ENCODE measurements at places on chromosomes 6 and 20.

GRCh38 chr20:62897666-62898065 is 28.6 kb downstream of the DIDO1 start:
- DNase-seq, result no peak

DNA sequence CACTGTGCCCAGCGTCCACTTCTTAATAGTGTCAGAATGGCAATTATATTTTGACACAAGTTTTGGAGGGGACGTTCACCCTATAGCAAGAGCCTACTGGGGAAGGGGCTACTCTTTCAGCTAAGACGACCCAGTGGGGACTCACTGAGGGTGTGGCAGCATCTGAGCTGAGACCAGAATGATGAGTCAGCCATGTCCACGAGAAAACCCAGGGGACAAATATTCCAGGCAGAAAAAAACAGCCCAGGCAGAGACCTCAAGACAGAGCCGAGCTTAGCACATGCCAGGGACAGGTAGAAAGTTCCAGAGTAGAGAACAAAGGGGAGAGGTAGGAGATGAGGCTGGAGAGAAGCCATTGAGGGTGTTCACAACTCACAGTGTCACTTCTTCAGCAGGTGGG is 11.2 kb downstream of the CNBD2 start:
- no peak for DNase-seq

DNA sequence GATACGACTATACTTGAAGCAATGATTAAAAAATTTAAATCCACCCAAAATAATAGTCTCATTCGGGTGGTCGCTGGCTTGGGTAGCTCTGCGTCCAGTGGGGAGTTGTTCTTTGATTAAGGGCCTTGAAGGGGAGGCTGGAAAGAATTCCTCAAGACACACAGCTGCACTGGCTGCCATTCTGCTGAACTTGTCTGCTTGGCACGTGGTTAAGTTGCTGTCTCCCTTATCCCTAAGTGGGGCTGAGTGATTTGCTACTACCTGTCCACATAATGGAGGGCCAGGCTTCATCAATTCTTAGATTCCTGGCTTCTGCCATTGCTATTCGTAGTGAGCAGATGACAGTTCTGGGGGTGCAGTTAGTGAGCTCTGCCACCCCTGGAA is 98.5 kb downstream of the GMPR start:
- no peak for DNase-seq

DNA sequence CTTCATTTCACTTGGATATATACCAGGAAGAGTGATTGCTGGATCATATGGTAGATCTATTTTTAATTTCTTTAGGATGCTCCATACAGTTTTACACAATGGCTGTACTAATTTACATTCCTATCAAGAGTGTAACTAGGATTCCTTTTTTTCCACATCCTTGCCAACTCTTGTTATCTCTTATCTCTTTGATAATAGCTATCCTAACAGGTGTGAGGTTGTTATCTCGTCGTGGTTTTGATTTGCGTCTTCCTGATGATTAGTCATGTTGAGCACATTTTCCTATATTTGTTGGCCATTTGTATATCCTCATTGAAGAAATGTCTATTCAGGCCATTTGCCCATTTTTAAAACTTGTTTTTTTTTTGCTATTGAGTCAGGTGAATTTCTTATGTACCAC is 552.4 kb downstream of the RFPL4B start:
- DNase-seq, result no peak

DNA sequence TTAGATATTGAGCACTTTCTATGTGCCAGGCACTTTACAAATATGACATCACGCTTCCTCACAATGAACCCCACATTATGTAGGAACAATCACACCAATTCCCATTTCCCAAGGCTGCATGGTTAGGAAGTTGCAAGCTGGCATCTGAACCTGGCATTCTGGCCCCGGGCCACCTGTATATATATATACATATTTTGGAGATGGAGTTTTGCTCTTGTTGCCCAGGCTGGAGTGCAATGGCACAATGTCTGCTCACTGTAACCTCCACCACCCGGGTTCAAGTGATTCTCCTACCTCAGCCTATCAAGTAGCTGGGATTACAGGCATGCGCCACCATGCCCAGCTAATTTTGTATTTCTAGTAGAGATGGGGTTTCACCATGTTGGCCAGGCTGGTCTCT is 30.4 kb downstream of the SRC start:
- DNase-seq, result no peak

- no peak for DNase-seq
Measured at GRCh38 chr20:9401371-9401770, 113.0 kb upstream of the LAMP5 start.

DNA sequence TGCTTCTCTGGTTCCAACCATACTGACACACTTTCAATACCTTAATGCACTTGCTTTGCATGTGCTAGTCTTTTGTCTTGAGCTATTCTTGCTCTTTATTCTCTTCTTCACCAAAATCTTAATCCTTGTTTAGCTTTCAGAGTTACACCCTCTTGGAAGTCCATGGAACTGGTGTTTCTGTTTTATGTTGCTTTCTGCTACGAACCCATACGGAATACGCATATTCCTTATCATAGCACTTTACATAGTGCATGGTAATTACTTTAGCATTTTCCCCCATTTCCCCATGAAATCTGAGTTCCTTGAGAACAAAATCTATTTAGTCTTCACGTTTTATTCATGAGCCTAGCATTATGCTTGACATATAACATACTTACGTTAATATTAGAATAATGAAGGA is 270.9 kb downstream of the NKAIN2 start:
- DNase-seq, result no peak

DNA sequence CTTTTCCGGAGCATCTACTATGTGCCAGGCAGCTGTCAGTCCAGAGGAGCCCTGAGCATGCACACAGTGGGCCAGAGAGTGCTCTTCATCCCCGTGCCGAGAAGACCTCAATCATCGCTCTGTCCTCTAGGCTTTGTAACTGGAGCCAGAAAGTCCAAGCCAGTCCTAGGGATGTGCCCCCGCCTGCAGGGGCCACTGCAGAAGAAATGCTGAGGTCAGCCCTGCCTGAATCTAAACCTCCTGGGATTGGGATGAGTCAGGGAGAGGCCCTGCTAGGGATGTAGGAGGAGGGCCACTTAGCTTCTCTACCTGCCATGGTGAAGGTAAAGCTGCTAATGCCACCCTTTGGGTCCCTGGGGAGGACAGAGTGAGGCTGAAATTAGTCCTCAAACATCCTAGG is 146.8 kb downstream of the CDC5L start:
- no peak for DNase-seq

DNA sequence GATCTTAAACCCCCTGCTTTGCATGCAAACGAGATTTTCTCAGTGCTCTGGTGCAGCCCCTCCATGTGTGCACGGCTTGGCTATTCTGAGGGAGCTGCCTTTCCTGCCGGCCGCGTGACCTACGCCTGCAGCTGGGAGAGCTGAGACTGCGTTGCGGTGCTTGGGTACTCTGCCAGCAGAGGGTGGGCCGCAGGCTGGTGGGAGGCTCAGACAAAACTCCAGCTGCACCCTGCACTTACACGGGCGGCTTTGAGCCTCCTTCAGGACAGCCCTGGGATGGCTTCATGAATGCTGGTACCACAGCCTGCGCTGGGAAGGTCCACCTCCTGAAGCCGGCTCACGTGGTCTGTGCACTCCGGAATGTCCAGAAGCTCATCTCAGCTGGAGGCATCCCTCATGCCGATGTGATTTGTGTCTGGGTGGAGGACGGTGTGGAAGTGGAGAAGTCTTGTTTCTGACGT is 223.7 kb downstream of the DLL1 start:
- no peak for DNase-seq

DNA sequence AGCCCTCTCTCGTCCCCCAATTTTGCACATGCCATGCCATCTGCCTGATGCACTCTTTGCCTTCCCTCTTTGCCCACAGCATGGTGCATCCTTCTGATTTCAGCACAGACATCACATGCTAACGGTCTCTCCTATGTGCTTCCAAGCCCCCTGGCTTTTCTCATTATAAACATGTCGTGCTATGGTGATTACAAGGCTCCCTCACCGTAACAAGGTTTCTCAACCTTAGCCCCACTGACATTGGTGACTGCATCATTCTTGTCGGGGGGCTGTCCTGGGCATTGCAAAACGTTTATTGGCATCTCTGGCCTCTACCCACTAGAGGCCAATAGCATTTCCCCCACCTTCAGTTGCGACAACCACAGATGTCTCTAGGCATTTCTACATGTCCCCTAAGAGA is 187.2 kb downstream of the TFAP2C start:
- no peak for DNase-seq

- DNase-seq, result no peak
Measured at GRCh38 chr6:104527761-104528415, 331.8 kb downstream of the HACE1 start.

- no peak for DNase-seq
Measured at GRCh38 chr6:129593233-129593564, 116.8 kb downstream of the ARHGAP18 start.

GRCh38 chr6:154605178-154605881 is 94.8 kb upstream of the CNKSR3 start:
- no peak for DNase-seq

DNA sequence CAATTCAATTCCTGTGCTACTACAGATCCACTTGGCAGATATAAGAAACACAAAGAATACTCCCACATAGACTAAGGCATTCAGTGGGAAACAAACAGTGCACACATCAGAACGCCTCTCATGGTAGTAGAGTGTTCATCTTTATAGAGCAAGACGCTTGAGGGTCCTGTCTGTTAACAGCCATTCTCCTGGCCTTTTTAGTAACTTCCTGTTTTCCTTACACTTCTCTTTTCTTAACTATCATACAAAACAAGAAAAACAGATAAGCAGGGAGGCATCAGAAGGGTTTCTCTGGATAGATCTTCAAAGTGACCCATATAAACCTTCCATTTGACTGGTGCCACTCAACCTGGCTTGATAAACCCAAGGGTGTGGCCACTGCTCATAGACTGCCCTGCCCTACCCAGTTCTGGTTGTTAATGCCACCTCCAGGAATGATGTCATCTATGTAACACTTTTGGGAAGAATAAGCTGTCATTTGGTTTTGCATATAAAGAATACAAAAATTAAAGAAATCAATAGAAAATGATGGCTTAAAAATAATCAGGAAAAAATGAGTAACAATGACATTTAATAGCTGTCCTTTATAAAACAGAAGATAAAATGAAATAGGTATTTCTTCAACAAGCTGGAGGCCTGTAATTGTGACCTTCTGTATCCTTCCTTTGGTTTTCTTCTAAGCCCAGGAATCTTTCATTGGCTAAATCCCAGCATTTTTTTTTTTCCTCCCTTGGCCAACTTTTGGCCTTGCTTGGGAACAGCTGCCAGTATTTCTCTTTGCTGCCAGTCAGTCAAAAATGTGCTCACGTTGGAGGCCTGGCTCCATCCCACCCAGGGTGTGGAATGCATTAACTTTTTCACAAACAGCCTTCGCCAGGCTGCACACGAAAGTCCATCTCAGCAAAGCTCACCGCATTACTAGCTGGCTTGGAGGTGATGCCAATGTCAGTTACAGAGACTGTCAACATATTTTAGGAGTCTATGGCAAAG is 103.5 kb downstream of the GJA10 start:
- no peak for DNase-seq

DNA sequence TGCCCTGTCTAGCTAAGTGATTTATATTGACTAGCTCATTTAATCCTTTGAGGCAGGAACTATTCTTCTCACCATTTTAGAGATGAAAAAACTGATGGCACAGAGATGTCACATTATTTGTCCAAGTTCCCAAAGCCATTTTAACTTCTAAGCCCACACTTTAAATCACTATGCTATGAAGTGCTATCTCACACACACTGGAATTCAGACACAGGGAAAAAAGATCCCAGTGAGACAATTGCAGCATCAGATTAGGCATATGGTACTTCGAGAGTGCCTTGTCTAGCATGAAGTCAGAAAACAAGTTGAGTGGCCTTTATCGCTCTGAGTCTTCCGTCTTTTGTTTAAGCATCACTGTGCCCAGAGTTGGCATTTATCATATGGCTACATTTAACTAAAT is 54.1 kb upstream of the PDE7B start:
- no peak for DNase-seq

DNA sequence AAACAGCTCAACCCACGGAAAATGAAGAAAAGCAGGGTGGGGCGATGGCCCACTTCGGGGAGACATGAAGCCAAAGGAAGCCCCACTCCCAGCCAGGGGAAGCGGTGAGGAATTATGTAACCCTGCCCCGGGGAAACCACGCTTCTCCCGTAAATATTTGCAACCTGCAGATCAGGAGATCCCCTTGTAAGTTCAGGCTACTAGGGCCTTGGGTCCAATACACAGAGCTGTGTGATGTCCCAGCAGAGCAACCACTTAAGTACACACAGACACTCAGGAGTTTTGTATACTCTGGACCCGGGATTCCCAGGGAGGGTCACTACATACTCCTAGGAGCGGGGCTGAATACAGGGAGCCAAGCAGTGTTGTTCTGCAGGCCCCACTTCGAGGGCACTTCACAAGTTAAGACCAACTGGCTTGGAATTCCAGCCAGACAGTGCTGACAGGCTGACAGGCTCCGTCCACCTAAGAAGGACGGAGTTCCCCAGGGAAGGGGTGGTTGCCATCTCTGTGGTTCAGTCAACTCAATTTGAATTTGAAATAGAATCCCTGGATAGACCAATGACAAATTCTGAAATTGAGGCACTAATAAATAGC is 301.4 kb upstream of the THEMIS start:
- DNase-seq, result no peak

- DNase-seq, result no peak
Measured at GRCh38 chr6:88072462-88072861, 24.8 kb downstream of the SPACA1 start.

GRCh38 chr6:13881621-13882165 is 43.1 kb upstream of the RNF182 start:
- DNase-seq, result no peak

DNA sequence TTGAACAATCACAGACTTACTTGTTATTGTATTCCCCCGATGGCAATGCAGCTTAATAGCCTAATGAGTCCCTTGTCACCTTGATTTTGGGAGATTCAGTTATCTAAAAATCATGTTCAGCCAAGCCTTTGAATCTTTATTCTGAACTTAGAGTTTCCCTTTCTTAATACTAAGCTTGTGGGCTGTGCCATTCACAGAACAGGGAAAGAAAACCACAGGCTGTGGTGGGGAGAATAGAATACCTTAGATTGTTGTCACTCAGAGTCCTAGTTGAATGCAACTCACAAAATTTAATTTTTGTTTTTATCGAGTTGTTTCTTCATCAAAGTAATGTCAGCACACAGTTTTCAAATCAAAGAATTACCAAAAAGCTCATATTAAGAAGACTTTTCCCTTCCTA is 37.4 kb downstream of the RFPL4B start:
- DNase-seq, result no peak

DNA sequence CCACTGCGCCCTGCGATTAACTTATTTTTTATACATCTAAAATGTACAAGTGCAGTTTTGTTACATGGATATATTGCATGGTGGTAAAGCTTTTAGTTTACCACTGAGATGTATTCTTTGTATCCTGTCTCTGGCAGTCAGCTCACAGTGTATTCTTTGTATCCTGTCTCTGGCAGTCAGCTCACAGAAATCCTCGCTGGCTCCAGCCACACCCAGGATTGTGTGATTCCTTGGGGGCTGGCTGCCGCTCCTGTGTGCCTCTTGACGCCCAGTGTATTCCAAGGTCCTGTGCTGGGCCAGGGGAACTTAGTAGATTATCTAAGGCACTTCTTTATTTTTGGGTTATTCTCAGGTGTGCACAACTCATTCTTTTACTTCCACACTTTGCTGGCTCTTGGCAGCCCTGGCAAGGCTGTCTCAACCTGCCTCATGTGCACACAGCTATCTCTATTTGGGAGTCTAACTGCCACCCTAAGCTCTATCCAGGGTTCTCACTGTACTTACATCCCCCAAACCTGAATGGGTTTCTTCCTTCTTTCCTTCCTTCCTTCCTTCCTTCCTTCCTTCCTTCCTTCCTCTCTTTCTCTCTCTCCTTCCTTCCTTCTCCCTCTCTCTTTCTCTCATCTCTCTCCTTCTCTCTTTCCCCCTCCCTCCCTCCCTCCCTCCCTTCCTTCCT is 12.4 kb upstream of the RNF24 start:
- no peak for DNase-seq
